ENCODE measurements at places on chromosomes 2 and 18. TPM values are rescaled to one million over a fixed set of nuclear protein-coding genes. Genes with fewer than 3 reads are reported as not detected.

PROC gene
- total RNA-seq: 3.2 TPM

SALL3 gene
- total RNA-seq: not detected

LRRTM1 gene
- total RNA-seq: not detected

ACVR1C gene
- total RNA-seq: not detected

NYAP2 gene
- total RNA-seq: not detected

SERPINB5 gene
- 0.16 TPM for total RNA-seq

RMDN2 gene
- 4.2 TPM for total RNA-seq

EVA1A gene
- 12.3 TPM for total RNA-seq

SLC8A1 gene
- total RNA-seq: 0.51 TPM

DPY30 gene
- 108 TPM for total RNA-seq

ANKRD36B gene
- 4.8 TPM for total RNA-seq

TFPI gene
- 56.0 TPM for total RNA-seq

GPBAR1 gene
- 0.15 TPM for total RNA-seq

ABI2 gene
- total RNA-seq: 66.2 TPM

SEMA4C gene
- total RNA-seq: 24.5 TPM

SLC16A14 gene
- total RNA-seq: 1.5 TPM

TGFA gene
- total RNA-seq: 7.0 TPM

LYG2 gene
- total RNA-seq: not detected

ICOS gene
- total RNA-seq: not detected

GPR45 gene
- not detected for total RNA-seq

APOB gene
- total RNA-seq: not detected

CELF4 gene
- total RNA-seq: not detected

MROH2A gene
- total RNA-seq: 0.10 TPM

PRKAG3 gene
- not detected for total RNA-seq

SERPINB13 gene
- total RNA-seq: not detected

CRACDL gene
- 0.54 TPM for total RNA-seq

All from A549 treated with CpdA at 1 μM for 4 hours (cell line).